MM.1S (cell line): ENCODE measurements at places on chromosomes 11 and 22.
A peak's percentile ranks its signal among the peaks of the same experiment; 100 is the strongest.

DNA sequence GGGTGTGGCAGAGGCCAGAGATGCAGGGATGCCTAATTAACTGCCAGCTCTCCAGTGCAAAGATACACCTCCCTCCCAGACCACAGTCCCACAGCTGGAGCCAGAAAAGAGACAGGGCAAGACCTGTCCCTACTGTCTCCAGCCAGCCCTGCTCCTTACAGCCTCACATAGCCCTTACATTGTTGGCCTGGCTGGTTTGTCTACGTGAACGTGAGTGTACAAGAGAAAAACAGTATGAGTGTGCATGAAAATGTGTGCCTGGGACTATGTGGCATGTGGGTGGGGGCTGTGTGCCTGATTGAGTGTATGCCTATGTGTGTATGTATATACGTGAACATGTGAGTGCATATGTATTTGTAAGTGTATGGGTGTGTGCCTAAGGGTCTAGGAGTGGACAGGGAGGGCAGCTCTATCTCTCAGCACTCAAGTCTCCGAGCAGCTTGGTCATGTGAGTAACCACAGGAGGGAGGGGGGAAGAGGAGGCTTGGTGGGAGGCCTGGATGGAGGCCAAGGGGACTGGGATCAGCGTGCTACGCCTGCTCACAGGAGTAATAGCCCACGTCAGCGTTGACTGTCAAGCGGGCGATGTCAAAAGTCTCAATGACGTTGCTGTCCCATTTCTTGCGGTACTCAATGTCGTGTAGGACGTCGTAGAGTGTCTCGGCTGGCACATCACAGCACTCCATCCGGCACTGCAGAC lies 6.6 kb upstream of the ARAP1 start:
- DNase-seq = no peak

- no peak for DNase-seq
Measured at GRCh38 chr11:44968510-44968909, 17.8 kb upstream of the TP53I11 start.

DNA sequence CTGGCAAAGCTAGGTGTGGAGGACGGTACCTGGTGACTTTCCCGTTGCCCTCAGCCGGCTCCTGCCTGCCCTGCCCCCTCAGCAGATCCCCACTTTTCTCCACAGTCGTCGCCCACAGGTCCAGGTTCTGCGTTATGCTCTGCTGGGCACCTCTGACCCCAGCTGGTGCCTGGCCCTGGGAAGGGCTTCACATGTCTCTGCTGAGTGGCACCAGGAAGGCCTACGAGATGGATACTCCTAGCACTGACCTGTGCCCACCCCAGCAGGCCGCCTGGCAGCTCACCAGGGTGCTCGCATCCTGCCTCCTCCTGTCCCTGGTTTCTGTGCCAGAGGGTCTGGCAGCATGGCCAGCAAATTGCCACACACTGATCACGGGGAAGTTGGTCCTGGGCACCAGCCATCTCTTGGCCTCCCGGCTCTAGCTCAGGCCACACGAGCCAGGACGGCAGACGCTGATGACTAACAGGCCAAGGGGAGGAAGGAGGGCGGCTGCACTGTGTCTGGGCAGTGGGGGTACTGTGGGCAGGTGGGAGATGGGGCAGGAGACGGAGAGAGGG lies 13.8 kb downstream of the CARS1 start:
- no peak for DNase-seq

GRCh38 chr22:22730655-22731373 lies 86.4 kb downstream of the GGTLC2 start:
- no peak for DNase-seq

- DNase-seq = no peak
Measured at GRCh38 chr11:18713646-18714442, 12.1 kb downstream of the IGSF22 start.

DNA sequence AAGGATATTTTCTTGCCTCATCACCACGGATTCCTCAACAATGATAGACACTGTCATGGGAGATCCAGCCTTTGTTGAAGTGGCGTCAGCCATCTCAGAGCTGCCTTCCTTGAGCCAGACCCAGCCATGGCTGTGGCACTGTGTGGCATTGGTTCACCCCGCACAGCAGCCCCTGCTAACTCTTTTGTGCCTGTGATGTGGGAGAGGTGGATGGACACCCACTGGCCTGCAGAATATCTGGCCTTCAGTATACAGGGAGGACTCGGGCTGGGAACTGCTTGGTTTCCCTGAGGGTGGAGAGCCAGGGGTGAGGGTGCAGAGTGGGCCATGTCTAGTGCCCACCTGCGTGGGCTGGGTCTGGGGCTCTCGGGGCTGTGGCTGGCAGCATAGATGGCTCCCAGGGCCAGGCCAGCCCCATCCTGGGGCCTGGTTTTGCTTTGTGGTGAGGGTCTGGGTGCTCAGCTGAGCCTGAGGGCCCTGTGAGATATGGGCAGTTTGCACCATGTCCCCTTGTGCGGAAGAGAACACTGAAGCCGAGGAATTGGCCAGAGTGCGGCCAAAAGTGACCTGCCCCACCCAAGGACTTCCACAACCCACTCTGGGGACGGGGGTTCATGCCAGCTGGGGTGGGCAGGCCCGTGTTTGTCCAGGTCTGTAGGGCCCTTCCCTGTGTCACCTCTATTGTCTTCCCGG lies 6.1 kb downstream of the CLDN5 start:
- DNase-seq = no peak

- DNase-seq = no peak
Measured at GRCh38 chr11:47688111-47688510, 27.1 kb downstream of the AGBL2 start.

GRCh38 chr11:102413497-102413896 lies 39.1 kb downstream of the TMEM123 start:
- DNase-seq = no peak

GRCh38 chr22:46764140-46764680 lies 1.8 kb downstream of the TBC1D22A start:
- no peak for DNase-seq

- DNase-seq = no peak
Measured at GRCh38 chr11:80916173-80916798, 1475.5 kb upstream of the TENM4 start.

GRCh38 chr11:67051945-67052488 lies 4.6 kb upstream of the RHOD start:
- no peak for DNase-seq

DNA sequence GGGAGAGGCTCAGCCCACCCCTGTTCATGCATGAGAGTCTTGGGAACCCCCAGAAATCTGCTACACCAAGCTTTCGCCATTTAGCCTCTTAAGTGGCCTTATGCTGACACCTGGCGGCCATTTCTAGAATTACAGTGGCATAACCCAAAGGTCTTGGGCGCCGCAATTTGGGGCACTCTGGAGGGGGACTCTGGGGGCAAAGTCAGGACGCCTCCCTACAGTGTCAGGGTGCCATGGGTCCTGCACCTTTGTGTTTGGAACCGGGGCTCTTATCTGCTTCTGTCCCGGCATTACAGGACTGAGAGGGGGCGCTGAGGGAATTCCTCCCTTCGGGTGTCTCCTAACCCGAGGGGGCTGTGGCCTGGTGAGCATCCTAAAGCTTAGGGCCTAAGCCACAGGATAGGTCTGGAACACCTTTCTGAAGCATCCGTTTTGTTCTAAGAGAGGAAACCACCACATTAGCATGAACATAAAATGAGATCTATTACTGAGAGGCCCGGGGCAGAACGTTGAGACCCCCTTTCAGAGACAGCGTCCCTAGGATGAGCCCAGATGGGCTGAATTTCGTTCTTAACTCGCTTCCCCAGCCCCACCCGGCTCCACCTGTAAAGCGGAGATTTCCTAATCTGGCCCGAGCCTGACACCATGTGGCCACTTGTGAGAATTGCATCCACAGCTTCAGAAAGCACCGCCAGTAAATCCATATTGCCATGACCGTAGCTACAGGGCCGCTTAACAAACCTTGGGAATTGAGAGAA lies 9.3 kb downstream of the INS start:
- peak; percentile 79 for DNase-seq

- DNase-seq = no peak
Measured at GRCh38 chr11:30316237-30316636, 6.7 kb upstream of the ARL14EP start.

DNA sequence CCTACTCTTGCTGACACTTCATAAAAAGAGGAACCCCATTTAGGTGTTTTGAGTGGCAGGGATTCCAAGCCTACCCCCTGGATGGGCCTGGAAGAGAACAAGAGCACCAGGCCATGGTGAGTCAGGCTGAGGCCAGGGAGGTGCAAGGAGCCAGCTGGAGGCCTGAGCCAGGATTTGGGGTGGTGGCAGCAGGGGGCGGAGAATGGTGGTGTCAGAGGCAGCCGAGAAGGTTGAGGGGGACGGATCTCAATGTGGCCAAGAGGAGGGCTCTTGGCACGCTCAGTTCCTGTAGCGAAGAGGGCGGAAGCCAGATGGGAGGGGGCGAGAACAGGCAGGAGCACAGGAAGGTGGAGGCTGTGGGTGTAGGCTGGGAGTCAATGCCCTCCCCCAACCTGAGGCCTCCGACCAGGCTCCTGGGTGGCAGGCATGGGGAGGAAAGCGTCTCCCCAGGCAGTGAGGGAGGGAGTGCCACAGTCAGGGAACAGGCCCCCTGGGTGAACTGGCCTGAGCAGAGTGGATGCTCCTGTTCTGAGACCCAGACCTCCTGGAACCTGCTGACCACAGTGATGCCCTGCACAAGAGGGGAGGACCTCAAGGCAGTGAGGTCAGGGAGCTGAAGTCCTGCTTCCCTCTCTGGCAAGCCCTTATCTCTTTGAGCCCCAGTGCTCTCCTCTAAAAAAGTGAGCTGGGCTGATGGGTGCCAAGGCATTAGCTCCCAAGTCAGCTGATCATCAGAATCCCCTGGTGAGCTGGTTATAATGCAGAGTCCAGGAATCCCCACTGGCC lies 13.9 kb downstream of the RTN4RL2 start:
- no peak for DNase-seq

GRCh38 chr11:93783362-93783761 lies 720 bp upstream of the MED17 start:
- no peak for DNase-seq

GRCh38 chr22:41047801-41048211 lies 44.6 kb upstream of the EP300 start:
- DNase-seq = no peak

DNA sequence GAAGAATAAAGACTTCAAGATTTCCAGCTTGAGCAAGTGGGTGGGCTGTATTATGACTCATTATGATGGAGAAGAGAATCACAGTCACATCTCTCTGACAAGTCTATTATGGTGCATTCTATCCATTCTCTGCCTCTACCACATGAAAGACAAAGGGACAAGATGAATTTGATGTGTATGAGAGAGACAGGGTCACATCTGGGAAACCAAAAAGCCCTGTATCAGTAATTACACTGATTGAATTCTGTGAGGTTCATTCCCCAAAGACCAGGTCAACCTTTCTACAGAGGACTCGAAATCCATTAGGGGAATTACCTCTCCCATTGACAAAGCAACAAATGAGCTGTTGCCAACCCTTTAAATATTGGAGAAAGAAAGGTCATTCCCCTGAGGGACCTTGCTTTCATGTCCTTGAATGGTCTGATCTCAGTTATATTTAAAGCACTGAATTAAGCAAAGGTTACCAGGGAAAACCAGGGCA lies 109.6 kb downstream of the USP35 start:
- no peak for DNase-seq

DNA sequence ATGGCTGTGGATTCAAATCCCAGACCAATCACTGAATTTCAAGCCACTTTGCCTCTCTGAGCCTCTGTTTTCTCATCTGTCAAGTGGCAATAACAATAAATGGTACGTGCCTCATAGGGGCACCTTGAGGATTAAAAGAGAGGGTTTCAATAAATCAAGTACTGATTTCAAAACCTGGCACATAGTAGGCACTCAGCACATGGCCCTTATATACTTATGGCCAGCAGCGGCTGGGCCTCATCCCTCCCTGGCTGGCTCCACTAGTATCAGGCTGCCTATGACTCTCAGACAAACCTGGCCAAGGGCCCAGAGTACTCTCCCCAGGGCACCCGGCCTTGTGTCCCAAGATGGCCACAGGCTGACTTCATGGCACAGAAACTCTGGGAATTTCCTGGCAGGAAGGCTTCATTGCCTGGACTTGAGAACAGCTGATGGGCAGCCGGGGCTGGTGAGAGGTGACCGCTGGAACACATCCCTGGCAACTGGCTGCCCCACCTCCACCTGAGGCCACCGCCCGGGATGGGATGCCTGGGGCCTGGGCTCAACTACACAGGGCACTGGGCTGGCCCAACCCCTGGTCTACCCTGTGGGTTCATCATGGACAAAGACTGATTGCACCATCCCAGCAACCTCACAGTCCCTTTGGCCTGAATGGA lies 3.4 kb downstream of the FADS3 start:
- DNase-seq = no peak

GRCh38 chr22:26269572-26269971 lies 100.3 kb downstream of the SEZ6L start:
- no peak for DNase-seq

DNA sequence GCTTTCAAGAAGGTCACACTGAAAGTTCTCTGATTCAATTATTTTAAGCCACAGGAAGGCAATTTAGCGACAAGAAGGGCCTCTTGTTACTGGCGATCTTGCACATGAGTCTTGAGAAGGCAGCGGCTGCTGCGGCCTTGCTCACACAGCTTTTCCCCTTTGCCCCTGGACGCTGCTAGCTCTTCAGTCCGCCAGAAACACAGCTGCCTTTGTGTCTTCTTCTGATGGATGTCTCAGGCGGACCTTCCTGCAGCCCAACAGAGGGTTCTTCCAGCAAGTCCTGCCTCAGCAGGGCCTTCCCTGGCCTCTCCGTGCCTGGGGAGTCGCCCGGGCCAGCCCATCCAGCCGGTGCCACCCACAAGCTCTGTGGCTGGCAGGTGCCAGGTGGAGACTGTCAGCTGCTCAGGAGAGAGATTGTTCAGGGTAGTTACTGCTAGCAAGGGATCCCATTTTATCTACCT lies 59.4 kb downstream of the PKNOX2 start:
- no peak for DNase-seq

DNA sequence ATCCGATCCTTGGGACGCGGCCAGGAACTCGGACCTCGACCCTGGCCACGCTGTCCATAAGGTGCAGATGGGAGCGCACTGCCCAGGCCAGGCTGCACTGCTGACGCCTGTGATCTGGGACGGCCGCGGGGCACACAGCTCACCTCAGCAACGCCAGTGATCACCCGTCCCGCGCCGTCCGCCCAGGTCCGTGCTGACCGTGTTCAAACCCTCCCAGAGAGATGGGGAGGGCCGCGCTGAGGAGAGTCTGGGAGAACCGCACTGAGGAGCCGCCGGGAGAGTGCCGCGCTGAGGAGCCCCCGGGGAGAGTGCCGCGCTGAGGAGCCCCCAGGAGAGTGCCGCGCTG lies 636 bp downstream of the KCNQ1OT1 start:
- no peak for DNase-seq

DNA sequence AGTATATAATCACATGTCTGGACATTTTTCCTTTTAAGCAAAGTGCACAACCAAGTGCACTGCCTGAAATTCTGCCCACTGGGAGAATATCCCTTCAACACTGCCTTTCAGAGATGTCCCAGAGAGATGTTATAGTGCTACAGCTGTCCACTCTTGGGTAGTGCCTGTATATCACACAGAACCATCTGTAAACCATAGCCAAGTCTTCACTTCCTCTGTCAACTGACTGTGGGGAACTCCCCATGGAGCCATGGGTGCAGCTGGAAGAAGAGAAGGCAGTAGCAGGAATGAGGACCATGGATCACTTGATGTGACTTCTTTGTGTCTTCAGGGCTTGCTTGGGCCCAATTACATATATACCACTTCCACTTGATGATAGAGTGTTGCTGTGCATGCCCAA lies 44.6 kb upstream of the LIN7C start:
- DNase-seq = no peak
